ENCODE measurements at places on chromosomes 4 and X.

DNA sequence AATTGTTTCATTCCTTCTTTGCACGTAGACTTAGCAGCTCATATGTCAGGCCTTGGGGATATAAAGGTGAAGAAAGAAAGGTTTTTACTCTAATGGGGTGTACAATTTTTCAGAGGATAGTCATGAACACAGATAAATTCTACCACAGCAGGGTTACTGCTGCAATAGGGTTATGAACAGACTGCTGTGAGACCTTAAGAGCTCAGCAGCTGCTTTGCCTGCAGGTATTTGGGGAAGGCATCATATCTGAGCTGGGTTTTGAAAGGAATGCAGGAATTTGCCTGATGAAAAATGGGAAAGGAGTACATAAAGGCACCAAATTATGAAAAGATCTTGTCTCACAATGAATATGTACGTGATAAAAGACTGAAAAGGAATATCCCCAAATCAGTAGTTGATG is 128.9 kb downstream of the CEP135 start:
- DNase-seq = no peak

DNA sequence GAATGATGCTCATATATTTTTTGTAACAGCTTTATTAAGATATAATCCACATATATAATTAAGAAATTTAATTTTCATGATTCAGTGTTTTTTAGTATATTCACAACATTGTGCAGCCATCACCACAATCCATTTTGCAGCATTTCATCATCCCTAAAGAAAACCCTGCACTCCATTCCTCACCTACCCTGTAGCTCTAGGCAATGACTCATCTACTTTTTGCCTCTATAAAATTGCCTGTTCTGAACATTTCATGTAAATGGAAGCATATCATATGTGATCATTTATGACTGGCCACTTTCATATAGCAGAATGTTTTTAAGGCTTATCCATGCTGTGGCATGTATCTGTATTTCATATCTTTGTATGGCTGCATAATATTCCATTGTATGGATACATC is 339.9 kb downstream of the MAPK10 start:
- no peak for DNase-seq

DNA sequence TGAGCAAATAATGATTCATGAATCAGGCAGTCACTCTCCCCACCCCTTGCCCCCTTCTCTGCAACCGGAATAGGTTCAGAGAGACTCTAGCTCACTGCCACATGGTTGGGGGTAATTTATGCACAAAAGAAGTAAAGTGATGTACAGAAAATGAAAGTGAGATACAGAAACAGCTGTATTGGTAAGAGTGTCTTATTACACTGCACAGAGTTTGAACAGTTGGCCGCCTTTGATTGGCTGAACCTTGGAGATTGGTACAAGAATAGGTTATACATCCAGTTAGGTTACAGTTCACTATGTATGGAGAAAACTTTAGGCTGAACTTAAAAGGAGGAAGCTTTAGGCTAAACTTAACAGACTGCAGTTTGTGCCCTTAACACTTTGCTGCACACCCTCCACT is 34.6 kb upstream of the DIAPH2 start:
- DNase-seq = no peak

- DNase-seq = no peak
These were observed 185.6 kb upstream of the S100G start for GRCh38 chrX:16464369-16464768.

DNA sequence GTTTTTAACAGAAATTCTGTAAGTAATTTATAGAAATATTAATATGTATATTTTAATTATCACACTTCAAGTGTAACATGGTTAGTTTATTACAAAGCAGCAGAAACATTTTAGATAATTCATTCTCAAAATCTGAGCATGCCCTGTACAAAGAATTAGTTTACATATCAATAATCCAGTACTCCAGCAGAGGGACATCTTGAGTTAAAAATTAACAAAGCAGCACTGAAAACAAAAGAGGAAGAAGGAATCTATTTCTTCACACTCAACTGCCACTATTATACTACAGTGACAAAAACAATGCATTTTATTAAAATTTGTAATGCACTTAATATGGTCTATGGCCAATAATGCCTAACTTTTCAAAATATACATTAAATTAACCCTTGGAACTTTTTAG is 179.1 kb upstream of the KLHL4 start:
- no peak for DNase-seq

All from DMS153 (cell line).